Esophagus squamous epithelium (tissue), 5 donors: ENCODE measurements at places on chromosomes 2 and 18.

- no peak for DNase-seq
Measured at GRCh38 chr18:35641916-35642315, 60.4 kb downstream of the GALNT1 start.

DNA sequence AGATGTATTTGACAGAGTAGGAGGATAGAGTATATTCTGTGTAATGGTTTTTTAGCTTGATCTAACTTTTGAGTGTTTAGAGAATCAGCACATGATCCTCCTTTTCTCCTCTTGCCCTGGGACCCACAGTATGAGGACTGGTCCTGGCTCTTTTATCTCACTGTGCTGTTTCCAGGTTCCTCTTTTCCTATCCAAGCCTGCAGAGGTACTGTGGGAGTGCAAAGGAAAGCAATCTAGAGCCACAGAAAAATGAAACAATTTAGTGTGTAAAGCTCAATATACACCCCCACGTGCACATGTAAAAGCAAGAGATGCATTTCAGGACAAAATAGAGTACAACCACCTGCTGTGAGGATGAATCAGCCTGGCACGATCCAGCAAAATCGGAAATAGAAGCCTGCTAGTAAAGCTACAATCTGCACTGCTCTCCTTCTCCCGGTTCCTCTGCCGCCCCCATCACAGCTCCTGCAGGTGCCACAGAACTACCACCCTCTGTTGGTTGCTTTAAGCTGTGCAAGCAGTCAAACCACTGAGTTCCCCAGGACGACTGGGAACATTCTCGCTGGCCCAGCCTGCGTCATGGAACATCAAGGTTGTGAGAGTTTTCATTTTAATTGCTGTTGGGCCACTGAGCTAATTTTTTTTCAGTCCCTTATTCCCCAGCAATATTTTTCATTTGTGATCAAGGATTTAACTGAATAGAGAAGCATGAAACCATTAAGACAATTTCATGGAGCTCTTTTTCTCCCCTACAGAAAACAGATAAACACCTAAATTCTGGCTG is 47.8 kb upstream of the MAPRE3 start:
- no peak for DNase-seq

GRCh38 chr2:110679337-110679707 is 1.5 kb upstream of the BUB1 start:
- DNase-seq, result no peak

- DNase-seq, result no peak
Measured at GRCh38 chr2:23363831-23364230, 21.1 kb upstream of the KLHL29 start.

DNA sequence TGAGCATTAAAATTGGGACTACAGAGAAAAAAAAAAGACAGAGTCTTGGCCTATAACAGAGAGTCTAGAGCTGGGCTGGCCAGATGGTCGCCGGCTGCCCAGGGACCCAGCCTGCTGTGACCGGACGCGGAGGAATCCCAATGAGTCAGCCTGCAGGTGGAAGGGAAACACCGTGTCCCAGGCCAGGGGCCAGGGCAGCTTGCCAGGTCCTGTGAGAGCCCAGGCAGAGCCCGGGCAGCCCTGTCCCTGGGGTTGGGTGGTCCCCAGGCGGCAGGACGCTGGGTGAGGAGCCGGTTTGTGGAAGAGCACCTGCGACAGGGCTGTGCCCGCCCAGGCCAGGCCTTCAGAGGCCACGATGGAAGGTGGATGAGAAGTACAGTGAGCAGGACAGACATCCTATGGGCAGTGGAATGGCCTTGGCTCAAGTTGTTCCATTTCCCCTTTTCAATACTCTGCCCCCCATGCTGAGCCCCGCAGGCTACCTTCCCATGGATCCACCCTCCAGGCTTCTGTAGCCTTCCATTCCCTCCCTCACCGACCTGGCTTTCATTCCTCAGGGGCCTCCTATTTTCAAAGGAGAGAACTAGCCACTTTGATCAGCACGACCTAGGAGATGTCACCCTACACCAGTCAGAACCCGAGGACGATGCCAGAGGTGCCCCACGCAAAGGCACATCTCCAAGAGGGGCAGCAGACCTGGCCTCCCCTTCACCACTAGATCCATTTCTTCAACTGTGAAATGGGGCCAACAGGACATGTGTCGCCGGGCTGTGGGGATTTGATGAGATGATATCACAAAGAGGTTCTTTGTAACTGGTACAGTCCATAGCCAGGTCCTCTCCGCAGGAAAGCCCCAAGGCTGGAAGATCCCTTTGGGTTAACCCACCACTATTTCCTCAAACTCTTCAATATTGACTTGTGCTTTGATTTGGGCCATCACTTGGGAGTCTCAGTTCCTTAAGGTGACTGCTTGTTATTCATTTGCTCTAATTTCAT is 87.5 kb downstream of the POLR1A start:
- DNase-seq, result no peak

DNA sequence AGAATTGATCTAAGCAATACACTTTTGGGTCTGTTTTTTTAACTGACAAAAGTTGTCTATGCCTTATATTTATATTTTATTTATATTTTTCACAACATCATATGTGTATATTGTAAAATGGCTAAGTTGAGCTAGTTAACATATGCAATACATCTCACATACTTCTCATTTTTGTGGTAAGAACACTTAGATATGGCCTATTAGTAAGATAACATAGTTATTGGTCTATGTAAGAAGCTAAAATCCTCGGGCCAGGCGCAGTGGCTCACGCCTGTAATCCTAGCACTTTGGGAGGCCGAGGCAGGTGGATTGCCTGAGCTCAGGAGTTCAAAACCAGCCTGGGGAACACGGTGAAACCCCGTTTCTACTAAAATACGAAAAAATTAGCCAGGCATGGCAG is 275.6 kb upstream of the ID2 start:
- no peak for DNase-seq

GRCh38 chr18:10950080-10950875 is 199.1 kb downstream of the PIEZO2 start:
- DNase-seq, result no peak

- no peak for DNase-seq
Measured at GRCh38 chr2:230742781-230743180, 30.1 kb downstream of the CAB39 start.

- no peak for DNase-seq
Measured at GRCh38 chr2:19353721-19354050, 4.7 kb downstream of the OSR1 start.

DNA sequence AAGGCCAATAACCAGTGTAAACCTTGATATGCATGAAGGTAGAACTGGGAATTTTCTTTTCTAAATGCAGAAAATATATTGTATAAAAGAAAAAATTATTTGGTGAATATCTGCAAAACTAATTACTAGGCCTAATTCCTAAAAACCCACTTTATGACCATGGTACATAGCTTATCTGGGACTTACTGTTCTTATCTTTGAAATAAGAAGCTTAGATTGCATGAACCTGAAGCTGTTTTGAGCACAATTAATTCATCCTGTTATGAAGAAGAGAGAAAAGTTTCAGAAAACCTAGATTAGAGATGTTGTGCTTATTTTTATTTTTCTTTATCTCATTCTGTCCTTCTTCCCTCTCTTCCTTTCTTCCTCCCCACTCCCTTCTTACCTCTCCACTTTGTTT is 235.0 kb downstream of the GULP1 start:
- DNase-seq, result no peak

- no peak for DNase-seq
Measured at GRCh38 chr2:231890896-231891513, 35.2 kb downstream of the NPPC start.

DNA sequence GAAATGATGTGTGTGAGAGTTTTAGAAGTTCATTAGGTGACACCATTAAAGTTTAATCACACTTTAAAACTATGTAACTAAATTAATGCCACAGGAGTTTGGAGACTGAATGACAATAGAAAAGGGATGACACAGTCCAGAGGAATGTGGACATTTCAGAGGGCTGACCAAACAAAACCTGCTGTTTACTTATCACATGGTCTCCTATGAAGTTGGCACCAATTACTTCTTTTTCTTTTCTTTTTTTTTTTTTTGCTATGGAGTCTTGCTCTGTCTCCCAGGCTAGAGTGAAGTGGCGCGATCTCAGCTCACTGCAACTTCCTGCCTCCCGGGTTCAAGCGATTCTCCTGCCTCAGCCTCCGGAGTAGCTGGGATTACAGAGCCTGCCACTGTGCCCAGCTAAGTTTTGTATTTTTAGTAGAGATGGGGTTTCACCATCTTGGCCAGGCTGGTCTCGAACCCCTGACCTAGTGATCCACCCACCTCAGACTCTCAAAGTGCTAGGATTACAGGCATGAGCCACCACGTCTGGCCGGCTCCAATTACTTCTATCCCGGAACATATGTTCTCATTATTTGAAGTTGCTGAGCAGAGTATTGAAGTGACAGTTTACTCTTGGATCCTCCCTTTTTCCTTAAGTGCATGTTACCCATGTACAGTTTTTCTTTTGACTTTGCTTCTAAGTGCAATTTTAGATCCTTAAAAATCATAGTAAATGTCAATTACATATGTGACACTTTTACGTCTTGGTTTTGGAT is 4.3 kb downstream of the AGPS start:
- DNase-seq, result no peak
